Colonic mucosa (tissue), 4 donors: ENCODE measurements at places on chromosomes 13 and 19. TPM values are rescaled to one million over a fixed set of nuclear protein-coding genes. Genes with fewer than 3 reads are reported as not detected.

DNA sequence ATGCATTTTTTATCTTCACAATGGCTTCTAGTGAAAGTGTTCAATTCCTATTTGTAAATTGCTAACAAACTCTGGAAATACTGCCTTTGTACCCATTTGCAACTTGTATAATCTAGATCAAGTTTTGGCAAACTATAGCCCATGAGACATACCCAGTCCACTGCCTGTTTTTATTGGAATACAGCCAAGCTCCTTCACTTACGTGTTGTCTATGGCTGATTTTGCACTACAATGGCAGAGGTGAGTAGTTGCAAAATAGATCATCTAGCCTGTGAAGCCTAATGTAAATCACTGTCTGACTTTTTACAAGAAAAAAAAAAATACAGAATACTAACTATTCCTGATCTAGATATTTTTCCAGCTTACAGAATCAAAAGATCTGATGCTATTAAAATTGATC is 37.1 kb downstream of the DZIP1 start:
- H3K27ac ChIP-seq = no peak overlapping the region
- no peaks in the 10 kb centered on the region for H3K4me1 ChIP-seq
- H3K4me3 ChIP-seq = no peak overlapping the region
- DNase-seq = no peak
- no peaks in the 10 kb centered on the region for H3K27me3 ChIP-seq

DNA sequence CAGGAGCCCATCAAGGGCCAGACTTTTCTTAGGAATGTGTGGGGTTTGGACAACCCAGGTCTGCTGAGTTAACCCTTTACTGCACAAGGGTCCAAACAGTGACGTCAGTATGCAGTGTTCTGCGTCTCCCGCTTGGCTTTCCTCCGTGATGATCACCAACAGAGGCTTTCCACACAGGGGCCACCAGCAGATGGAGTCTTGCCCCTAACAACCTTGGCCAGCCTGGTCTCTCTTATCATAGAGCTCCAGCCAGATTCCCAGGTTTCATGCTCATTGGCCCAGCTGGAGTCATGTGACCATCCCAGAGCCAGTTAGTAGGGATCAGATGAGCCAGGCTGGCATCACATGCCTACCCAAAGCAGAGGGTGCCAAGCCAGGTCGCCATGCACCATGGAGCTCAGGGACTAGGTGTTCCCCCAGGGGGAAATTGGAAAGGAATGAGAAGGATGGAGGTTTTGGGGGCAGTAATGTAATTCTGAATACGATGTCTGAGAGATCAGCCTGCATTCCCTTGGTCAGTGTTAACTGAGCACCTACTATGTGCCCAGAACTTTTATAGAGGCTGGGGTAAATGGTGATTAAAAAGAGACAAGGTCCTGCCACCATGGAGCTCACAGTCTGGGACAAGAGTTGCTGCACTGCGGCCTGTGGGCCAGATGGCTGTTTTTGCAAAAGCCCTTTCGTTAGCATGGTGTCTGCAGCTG is 61.2 kb downstream of the MYH14 start:
- no peak overlapping the region for H3K27ac ChIP-seq
- no peaks in the 10 kb centered on the region for H3K27me3 ChIP-seq
- peaks cover 5% of the 10 kb centered on the region for H3K36me3 ChIP-seq
- DNase-seq = no peak
- H3K4me3 ChIP-seq = no peak overlapping the region

- no peaks in the 10 kb centered on the region for H3K27me3 ChIP-seq
- H3K36me3 ChIP-seq = no peaks in the 10 kb centered on the region
- DNase-seq = no peak
- no peak overlapping the region for H3K27ac ChIP-seq
- H3K4me1 ChIP-seq = no peaks in the 10 kb centered on the region
- H3K4me3 ChIP-seq = no peak overlapping the region
Observed at GRCh38 chr13:99263126-99263785, 5.1 kb upstream of the GPR18 start.

DNA sequence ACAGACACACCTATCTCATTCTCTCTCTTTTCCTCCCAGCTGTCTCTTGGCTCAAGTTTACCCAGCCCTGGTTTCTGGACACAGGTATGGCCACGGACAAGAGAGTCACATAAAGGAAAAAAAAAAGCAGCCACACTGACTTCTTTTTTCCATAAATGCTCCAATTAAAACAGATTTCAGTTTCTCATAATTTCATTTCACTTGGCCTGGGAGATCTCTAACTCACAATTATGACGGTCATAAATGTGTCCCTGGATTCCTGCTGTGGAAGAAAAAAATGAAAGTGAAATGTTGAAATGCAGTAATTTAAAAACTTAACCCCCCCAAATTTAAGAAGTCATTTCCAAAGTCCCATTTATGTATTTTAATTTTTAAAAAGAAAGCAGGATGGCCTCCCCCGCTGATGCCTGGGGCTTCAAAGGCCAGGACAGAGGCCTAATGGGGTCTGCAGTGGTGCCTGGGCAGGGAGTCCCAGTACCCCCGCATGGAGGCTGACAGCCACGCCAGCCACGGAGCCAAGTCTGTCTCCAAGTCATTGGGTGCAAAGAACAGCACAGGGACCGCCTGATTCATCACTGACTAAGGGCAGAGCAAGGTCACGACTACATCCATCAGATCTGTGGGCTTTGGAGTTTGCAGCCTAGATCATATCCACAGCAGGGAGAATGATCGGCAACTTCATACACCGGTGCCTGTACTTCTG is 79.7 kb downstream of the TSHZ3 start:
- H3K36me3 ChIP-seq = no peaks in the 10 kb centered on the region
- no peaks in the 10 kb centered on the region for H3K27me3 ChIP-seq
- no peak overlapping the region for H3K27ac ChIP-seq
- H3K4me3 ChIP-seq = no peak overlapping the region
- H3K4me1 ChIP-seq = no peaks in the 10 kb centered on the region

DNA sequence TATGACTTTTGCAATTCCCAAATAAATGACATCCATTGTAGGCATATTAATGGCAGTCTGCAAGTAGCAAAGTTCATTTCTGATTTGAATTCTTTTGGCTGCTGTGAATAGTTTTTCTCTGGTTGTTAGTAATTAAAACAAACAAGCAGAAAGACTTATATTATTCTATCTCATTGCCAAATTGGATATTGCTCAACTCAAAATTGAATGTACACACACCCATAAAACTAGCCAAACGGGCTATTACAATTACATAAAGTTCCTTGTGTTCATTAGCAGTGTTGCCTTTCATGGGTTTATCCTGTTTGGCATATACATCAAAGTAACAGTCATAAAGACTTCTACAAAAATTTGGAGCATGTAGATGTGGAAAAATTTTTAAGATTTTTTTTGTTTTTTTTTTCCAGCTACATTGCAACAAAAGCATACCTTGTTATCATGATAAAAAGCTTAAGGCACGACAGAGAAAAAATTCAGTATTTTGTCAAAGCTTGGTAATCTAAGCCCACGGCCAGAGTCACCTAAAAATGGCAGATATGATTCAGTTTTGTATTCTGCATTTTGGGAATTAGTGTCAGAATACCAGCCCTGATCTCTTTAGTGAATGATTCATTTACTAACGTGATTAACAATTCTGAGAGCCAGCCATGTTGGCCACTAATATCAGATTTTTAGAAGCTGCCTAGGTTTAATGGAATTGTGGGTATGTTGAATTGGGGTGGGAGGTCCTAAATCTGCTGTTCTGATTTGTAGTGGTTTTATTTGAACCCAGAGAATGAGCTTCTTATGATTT is 108.4 kb downstream of the KLF5 start:
- peaks cover 17% of the 10 kb centered on the region for H3K4me1 ChIP-seq
- no peak overlapping the region for H3K4me3 ChIP-seq

GRCh38 chr13:94858856-94859255 is 146.5 kb upstream of the SOX21 start:
- DNase-seq = no peak
- no peak overlapping the region for H3K4me3 ChIP-seq
- H3K27me3 ChIP-seq = no peaks in the 10 kb centered on the region

DNA sequence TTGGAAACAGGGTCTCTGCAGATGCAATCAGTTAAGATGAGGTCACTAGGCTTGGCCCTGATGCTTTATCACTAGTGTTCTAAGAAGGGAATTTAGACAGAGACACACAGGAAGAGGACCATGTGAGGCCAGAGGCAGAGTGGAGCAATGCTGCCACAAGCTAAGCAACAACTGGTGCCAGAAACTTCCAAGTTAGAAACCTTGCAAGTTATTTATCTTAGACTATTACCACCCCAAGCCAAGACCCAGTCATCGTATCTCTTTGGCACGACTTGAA is 81.1 kb downstream of the DOCK9 start:
- DNase-seq = no peak
- no peaks in the 10 kb centered on the region for H3K4me1 ChIP-seq
- H3K27ac ChIP-seq = no peak overlapping the region
- H3K4me3 ChIP-seq = no peak overlapping the region
- H3K27me3 ChIP-seq = no peaks in the 10 kb centered on the region
- H3K36me3 ChIP-seq = no peaks in the 10 kb centered on the region

DNA sequence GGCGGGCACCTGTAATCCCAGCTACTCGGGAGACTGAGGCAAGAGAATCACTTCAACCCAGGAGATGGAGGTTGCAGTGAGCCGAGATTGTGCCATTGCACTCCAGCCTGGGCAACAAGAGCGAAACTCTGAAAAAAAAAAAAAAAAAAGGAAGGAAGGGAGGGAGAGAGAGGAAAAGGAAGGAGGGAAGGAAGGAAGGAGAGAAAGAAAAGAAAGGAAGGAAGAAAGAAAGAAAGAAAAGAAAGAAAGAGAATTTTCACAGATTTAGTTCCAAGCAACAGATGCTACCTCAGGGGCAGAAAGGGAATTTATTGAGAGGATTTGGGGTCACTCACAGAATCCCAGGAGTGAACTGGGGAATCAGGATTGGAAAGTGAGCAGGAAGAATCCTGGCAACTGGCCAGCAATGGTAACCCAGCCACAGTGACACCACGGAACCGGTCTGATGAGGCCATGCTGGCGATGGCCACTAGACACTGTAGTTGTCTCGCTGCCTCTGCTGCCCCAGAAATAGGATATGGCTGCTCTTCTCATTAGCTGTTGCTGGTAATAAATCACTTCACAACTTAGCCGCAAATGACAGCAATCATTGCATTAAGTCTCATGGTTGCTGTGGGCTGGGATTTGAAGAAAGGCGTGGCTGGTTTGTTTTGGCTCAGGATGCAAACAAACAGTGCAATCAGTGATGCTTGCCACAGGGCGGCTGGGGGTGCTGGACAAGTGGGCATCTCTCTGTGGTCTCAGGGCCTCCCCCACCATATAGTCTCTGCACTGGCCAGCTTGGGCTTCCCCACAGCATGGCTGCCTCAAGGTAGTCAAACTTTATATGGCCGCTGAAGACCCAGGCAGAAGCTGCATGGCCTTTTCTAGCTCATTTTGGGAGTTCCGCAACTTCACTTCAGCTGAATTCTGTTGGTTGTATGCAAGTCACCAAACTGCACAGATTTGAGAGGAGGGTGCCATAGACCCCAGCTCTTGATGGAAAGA is 5.2 kb upstream of the BCAM start:
- no peaks in the 10 kb centered on the region for H3K27me3 ChIP-seq
- H3K4me1 ChIP-seq = peaks cover 6% of the 10 kb centered on the region
- H3K36me3 ChIP-seq = no peaks in the 10 kb centered on the region
- no peak overlapping the region for H3K27ac ChIP-seq
- DNase-seq = no peak

- H3K27me3 ChIP-seq = peaks cover 9% of the 10 kb centered on the region
- H3K4me1 ChIP-seq = no peaks in the 10 kb centered on the region
- DNase-seq = no peak
- H3K36me3 ChIP-seq = no peaks in the 10 kb centered on the region
- peak overlapping the region; percentile 22 for H3K4me3 ChIP-seq
- H3K27ac ChIP-seq = no peak overlapping the region
Observed at GRCh38 chr13:28530729-28531076, 35.8 kb upstream of the FLT1 start.

- H3K27ac ChIP-seq = peak overlapping the region; percentile 61
- peak; percentile 12 for DNase-seq
- no peak overlapping the region for H3K4me3 ChIP-seq
Observed at GRCh38 chr13:110254751-110255553, 52.0 kb downstream of the COL4A1 start.

GRCh38 chr13:82323101-82323500 is 1559.2 kb downstream of the SLITRK1 start:
- H3K4me3 ChIP-seq = no peak overlapping the region
- no peak overlapping the region for H3K27ac ChIP-seq

DNA sequence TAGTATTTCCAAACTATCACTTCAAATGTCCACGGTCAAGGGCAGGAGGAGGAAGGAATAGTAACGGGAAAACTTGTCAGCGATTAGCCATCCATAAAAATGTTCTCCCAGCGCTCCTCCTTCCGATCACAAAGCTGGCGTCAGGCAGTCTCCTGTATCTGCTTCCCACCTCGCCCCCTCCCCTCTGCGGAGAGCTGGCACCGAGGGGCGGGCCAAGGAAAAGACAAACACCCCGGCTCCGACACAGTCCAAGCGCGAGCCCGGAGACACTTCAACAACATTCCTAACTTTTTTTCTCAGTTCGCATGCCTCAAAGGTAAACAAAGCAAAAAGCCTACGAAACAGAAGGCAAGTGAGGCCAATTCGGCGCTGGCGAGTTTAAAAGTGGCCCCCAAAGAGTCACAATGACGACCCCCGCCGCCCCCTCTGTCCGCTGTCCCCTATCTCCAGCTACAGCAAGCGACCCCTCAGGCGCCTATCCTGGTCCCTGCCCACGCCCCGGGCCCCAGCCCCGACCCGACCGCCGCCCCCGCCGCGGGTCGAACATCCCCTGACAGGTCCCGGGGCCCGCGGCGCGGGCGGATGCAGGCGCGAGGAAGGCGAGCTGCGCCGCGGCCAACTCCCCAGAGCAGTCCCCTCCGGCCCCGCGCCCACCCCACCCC is 736 bp downstream of the SMAD9 start:
- H3K4me1 ChIP-seq = no peaks in the 10 kb centered on the region
- peak overlapping the region; percentile 24 for H3K27ac ChIP-seq
- H3K4me3 ChIP-seq = peak overlapping the region; percentile 48
- H3K27me3 ChIP-seq = no peaks in the 10 kb centered on the region
- DNase-seq = peak; percentile 33

- H3K36me3 ChIP-seq = no peaks in the 10 kb centered on the region
- H3K27ac ChIP-seq = no peak overlapping the region
- no peaks in the 10 kb centered on the region for H3K27me3 ChIP-seq
- H3K4me3 ChIP-seq = peak overlapping the region; percentile 6
- DNase-seq = peak; percentile 72
Observed at GRCh38 chr19:461721-462551, 1.1 kb upstream of the SHC2 start.

DNA sequence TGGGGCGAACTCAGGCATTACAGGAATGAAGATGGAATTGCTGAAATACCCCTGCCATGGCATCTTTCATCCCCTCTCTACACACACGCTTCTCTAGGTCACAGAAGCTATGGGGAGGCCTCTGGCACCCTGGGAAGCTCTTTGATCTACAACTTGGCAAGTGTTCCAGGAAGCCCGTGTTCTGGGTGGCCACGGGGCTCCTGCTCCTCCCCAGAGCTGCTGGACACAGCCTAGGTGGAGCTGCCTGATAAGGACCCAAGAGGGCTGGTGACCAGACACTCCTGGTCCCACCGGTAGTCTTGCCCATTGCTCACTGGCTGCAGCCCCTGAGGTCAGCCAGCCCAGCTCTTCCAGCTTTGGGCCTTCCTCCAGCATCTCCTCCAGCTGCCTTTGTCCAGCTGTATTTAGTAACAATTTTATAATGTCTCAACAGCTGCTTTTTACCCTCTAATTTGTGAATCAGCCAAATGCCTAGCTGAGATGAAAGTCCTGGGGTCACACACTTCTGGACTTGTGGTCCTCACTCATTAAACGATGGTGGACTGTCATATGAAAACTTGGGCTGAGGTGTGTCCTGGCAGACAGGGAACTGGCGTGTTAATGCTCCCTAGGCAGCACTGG is 72.8 kb upstream of the SPATA13 start:
- no peak overlapping the region for H3K27ac ChIP-seq
- no peak overlapping the region for H3K4me3 ChIP-seq
- peak; percentile 74 for DNase-seq

- H3K27me3 ChIP-seq = no peaks in the 10 kb centered on the region
- DNase-seq = no peak
- H3K4me1 ChIP-seq = no peaks in the 10 kb centered on the region
Observed at GRCh38 chr13:110860983-110861382, 53.9 kb downstream of the ANKRD10 start.

The SH3GL1 gene
- total RNA-seq = 66.6 TPM

The GPR183 gene
- 8.3 TPM for total RNA-seq
